H9 (cell line): ENCODE measurements at places on chromosomes 4 and X. TPM values are rescaled to one million over a fixed set of nuclear protein-coding genes. Genes with fewer than 3 reads are reported as not detected.

DNA sequence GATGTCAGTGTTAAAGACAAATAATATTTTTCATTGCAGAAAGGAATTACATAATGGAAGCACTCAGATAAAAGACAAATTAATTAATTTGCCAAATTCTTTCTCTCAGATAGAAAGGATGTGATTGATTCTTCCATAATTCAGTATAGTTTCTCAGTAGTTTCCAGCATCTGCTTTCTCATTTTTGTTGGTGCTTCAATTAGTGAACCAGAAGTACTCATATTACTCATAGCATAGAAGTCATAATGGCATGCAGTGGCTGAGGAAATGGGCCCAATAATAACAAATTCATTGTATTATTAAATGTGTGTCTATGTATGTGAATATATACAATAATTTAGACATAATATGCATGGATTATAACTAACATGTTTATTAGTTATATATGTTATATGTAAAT lies 393.3 kb upstream of the TRAM1L1 start:
- H3K4me1 ChIP-seq: no peaks in the 10 kb centered on the region
- no peak overlapping the region for H3K27ac ChIP-seq
- no peak overlapping the region for H3K4me3 ChIP-seq
- H3K27me3 ChIP-seq: no peaks in the 10 kb centered on the region

DNA sequence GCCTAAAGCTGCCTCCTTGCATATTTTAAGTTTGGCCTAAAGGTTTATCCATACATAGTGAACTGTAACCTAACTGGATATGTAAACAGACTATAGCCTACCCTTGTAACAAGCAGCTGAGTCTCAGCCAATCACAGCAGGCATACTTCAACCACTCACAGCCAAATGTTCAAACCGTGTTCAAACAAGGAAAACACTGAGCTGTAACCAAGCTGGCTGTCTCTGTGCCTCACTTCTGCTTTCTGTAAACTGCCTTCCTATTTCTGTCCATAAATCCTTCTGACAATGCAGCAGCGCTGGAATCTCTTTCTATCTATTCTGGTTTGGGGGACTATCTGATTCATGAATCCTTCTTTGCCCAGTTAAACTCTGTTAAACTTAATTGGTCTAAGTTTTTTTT lies 16.4 kb downstream of the DSPP start:
- no peaks in the 10 kb centered on the region for H3K36me3 ChIP-seq
- no peaks in the 10 kb centered on the region for H3K4me1 ChIP-seq
- H3K27me3 ChIP-seq: no peaks in the 10 kb centered on the region
- DNase-seq: no peak

- H3K27ac ChIP-seq: peak overlapping the region; percentile 70
- peak overlapping the region; percentile 98 for H3K4me3 ChIP-seq
- H3K4me1 ChIP-seq: peaks cover 9% of the 10 kb centered on the region; the same call in 1 of the 2 replicates
These were observed 3.0 kb downstream of the MID1 start for GRCh38 chrX:10617186-10617998.

DNA sequence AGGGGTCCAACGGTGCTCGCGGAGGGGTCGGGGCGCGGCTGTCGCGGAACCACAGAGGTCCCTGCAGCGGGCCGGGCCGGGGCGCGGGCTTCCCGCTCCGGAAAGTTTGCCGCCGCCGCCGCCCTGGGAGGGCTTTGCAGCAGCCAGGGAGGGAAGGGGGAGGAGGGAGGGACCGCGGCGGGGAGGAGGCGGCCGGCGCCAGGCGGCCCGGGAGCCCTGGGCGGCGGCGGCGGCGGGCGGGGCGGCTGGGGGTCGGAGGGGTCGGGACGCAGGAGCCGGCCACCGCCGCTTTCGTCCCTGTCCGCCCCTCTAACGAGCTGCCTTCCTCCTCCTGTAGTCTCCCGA lies 375 bp downstream of the FGFR3 start:
- no peak overlapping the region for H3K27ac ChIP-seq
- peaks cover 2% of the 10 kb centered on the region; the same call in 1 of the 2 replicates for H3K27me3 ChIP-seq
- no peak overlapping the region for H3K4me3 ChIP-seq
- DNase-seq: no peak
- 0 out of 2 replicates have a peak, but pooled peaks cover 6% of the 10 kb centered on the region for H3K36me3 ChIP-seq

Gene APEX2
- 28.5 and 29.0 TPM in 2 replicates for total RNA-seq

DNA sequence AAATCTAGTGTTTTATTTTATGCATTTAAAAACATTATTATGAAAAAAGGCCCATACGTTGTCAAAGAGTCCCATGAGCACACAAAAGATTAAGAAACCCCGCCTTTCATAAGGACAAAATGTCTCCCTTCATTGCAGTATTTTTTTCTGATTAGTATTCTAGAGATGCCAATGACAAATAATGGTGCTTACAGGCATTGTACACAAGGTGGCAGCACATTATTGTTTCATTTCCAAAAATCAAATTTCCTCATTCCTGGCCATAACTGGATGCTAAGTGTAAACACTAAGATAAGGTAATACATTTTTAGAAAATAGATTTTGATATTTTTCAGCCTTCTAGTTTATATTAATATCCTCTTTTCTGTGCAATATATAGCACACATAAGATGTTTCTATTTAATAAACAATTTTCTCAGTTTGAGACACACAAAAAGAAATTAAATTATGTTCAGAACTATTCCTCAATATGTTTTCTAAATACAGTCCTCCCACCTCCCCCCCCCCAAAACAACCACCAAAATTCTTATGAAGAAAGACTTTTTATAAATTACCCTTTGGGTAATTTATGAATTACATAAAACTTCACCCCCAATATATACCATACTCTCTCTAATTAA lies 47.7 kb downstream of the TIGD2 start:
- H3K27me3 ChIP-seq: no peaks in the 10 kb centered on the region
- H3K4me3 ChIP-seq: no peak overlapping the region
- H3K27ac ChIP-seq: no peak overlapping the region
- no peak for DNase-seq
- H3K36me3 ChIP-seq: no peaks in the 10 kb centered on the region

Gene TNIP2
- total RNA-seq: 42.2 and 44.7 TPM in 2 replicates

Gene ANOS1
- total RNA-seq: 51.0 and 54.9 TPM in 2 replicates

- no peak overlapping the region for H3K27ac ChIP-seq
- H3K27me3 ChIP-seq: no peaks in the 10 kb centered on the region
- peaks cover 7% of the 10 kb centered on the region; the same call in 1 of the 2 replicates for H3K4me1 ChIP-seq
- H3K36me3 ChIP-seq: no peaks in the 10 kb centered on the region
- no peak overlapping the region for H3K4me3 ChIP-seq
These were observed 21.4 kb downstream of the MFAP3L start for GRCh38 chr4:170004651-170005295.

GRCh38 chr4:147605499-147605898 lies 11.7 kb upstream of the TMEM184C start:
- H3K4me3 ChIP-seq: no peak overlapping the region
- no peaks in the 10 kb centered on the region for H3K4me1 ChIP-seq
- no peak overlapping the region for H3K27ac ChIP-seq
- DNase-seq: no peak

Gene ERVMER34-1
- 14.4 and 15.5 TPM in 2 replicates for total RNA-seq

DNA sequence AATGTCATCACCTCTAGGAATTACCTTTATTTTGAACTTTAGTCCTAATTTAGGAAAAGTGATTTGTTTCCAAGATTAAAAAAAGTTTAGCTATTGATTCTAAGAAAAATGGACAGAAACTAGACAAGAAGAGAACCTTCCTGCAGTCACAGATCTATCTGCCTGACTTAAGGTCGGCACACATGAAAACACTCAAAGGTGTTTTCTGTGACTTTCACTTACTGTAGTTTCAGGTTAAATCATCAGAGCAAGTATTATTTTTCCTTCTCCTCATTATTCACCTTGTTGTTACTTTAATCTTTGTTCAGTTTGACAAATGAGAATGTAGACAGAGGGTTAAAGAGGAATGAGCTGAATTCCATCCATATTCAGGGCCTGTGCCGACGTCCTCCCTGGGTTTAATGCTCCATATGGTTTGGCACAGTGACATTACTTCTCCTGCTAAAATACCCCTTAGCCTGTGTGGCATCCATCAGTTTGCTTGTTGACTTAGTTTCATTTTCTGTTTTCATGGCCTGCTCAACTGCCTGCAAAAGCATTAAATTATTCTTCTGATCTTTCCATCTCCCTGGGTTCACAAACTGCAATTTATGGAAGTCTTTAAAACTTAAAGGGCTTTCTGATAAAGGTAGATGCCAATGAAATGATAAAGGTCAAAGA lies 352.7 kb downstream of the NKX6-1 start:
- no peaks in the 10 kb centered on the region for H3K36me3 ChIP-seq
- no peaks in the 10 kb centered on the region for H3K4me1 ChIP-seq
- DNase-seq: no peak
- H3K27me3 ChIP-seq: no peaks in the 10 kb centered on the region

- H3K27me3 ChIP-seq: no peaks in the 10 kb centered on the region
- no peak overlapping the region for H3K27ac ChIP-seq
- H3K4me3 ChIP-seq: no peak overlapping the region
- H3K4me1 ChIP-seq: no peaks in the 10 kb centered on the region
- H3K36me3 ChIP-seq: no peaks in the 10 kb centered on the region; the same call in 2 of the 3 replicates
These were observed 118.5 kb downstream of the BTC start for GRCh38 chr4:74675673-74676279.

DNA sequence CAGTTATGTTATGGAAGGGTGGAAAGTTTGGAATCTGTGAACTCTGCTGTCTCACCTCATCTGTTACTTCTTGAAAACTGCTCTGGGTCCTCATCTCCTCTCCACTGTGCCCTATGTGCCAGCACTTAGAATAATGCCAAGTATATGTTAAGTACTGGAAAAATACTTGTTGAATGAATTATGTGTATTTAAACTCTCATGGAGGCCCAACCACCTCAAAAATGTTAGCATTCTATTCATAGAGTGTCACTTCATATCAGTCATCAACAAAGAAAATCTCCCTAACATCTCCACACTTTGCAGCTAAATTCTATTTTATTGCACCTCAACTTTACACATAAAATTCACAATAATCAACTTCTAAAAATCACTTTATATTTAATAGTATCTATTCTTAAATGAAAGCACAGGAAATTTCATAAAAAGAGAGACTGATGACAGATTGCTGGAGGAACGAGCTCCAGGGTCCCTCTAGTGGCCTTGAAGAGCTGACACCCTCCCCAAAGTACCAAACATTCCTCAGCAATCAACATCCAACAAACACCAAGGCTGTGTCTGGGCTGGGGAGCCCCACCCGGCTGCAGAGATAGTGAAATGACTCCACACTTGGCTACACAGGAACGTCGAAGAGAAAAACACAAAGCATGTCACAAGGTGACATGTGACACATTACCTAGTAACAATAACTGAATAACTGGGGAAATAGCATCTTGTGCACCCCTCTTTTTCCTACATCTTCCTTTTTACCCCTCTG lies 45.8 kb downstream of the SLC39A8 start:
- H3K4me3 ChIP-seq: no peak overlapping the region
- H3K4me1 ChIP-seq: peaks cover 7% of the 10 kb centered on the region; the same call in 1 of the 2 replicates
- H3K36me3 ChIP-seq: no peaks in the 10 kb centered on the region
- H3K27ac ChIP-seq: no peak overlapping the region
- no peaks in the 10 kb centered on the region for H3K27me3 ChIP-seq

GRCh38 chrX:1578511-1579173 lies 12.8 kb upstream of the AKAP17A start:
- H3K36me3 ChIP-seq: no peaks in the 10 kb centered on the region
- H3K27ac ChIP-seq: no peak overlapping the region
- no peaks in the 10 kb centered on the region for H3K27me3 ChIP-seq
- no peak overlapping the region for H3K4me3 ChIP-seq
- DNase-seq: no peak
- H3K4me1 ChIP-seq: no peaks in the 10 kb centered on the region

GRCh38 chr4:11765849-11766453 lies 337.3 kb upstream of the HS3ST1 start:
- H3K36me3 ChIP-seq: no peaks in the 10 kb centered on the region
- no peak overlapping the region for H3K4me3 ChIP-seq
- DNase-seq: peak; percentile 32
- H3K27ac ChIP-seq: no peak overlapping the region
- H3K27me3 ChIP-seq: no peaks in the 10 kb centered on the region

Gene RBM3
- 259 and 264 TPM in 2 replicates for total RNA-seq

Gene PIR
- total RNA-seq: 25.1 and 29.7 TPM in 2 replicates

Gene SPANXD
- total RNA-seq: not detected in 2 replicates

DNA sequence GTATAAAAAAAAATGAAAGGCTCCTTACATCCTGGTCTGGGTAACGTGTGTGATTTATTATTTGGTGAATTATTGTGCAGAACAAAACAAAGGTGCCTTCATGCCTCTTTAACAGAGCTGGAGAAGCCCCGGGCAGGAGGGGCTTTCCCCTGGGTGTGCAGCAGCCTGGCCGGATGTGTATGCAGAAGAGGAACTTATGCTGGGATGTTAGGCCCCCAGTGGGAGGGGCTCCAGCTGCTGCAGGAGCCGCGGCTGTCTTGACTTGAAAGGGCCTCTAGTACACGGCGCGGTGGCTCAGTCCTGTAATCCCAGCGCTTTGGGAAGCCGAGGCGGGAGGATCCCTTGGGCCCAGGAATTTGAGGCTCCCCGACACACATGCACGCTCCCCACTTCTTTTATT lies 16.0 kb downstream of the CCNQ start:
- no peaks in the 10 kb centered on the region; the same call in 1 of the 2 replicates for H3K27me3 ChIP-seq
- peaks cover 7% of the 10 kb centered on the region for H3K36me3 ChIP-seq
- H3K27ac ChIP-seq: no peak overlapping the region
- H3K4me1 ChIP-seq: no peaks in the 10 kb centered on the region
- no peak overlapping the region for H3K4me3 ChIP-seq
- no peak for DNase-seq

Gene SOWAHD
- total RNA-seq: 0.92 and 0.98 TPM in 2 replicates

Gene PPP2R2C
- 8.1 and 8.6 TPM in 2 replicates for total RNA-seq
